NCI-H526 treated with DMSO at 0.1 percent for 48 hours (cell line): ENCODE measurements at places on chromosomes 7 and 10.

DNA sequence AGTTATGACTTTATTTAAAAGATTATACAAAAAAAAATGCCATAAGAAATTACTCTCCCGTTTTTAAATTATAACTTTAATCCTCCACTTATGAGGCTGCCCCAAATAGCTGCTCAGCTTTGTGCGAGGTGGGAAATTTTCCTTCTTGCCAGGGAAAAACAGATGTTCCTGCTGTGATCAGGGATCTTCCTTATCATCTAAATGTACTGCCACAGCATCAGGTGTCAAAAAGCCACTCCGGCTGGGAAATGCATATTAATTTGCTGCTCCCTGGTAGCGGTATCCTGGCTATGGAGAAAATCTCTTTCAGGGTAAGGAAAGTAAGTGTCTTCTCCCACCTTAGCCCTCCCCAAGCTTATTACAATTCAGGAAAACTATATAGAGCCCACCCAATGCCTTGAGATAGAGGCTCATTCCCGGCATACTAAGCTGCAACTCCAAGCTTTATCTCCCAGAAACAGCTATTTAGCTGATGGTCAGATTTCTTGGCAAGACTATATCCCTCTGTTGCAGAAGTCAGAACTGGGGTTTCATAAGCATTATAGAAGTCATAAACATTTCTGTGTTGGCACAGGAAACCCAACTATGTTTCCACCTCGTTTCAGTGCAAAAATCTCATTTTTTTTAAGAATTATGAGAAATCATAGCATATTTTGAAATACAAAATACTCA, 360.4 kb downstream of the PARD3 start:
- no peak for DNase-seq

- no peak for DNase-seq
Measured at GRCh38 chr7:8175929-8176369, 86.0 kb downstream of the ICA1 start.

DNA sequence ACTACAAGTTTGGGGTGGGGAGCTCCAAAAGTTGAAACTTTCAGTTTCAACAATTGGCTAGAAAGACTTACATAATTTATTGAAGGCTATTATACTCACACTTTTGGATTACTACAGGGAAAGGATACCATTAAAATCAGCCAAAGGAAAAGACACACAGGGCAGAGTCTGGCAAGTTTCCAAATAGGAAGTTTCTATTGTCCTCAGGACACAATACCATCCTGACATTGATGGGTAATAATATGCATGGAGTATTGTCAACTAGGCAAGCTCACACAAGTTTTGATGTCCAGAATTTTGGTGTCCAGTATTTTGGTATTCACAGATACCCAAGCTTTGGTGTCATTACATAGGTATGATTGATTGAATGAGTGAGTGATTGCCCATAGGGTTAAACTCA, 872.6 kb upstream of the SORCS1 start:
- no peak for DNase-seq

DNA sequence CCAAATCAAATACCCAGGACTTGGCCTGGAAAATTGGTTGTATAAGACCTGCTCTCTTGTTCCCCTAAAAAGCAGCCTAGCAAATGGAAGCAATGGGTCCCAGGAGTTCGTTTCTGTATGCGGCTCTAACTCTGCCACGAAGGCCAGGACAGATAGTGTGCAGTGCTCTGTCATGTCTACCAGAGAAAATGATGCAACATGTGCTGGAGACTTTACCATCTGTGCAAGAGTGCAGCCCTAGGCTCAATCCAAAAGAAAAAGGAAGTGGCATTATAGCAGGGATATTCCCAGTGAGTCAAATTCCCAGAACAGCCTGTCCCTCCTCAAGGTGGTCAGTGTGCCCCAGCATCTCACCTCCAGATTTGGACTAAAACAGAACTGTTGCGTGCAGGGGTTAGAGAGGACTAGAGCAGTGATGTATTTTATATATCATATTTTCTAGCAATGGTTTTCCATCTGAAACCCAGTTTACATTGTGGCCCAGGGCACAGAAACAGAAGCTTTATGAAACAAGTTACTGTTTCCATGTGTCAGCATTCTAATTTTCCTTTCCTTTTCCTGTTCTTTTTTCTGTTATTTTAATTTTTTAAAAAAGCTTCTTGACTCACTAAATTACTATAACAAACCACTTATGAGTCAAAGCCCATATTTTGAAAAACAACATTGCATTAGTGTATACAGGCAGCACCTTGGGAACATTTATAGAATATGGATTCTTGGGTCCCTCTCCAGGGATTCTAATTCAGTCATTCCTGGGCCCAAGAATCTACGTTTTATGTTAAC, 311.2 kb downstream of the RNLS start:
- DNase-seq = no peak

DNA sequence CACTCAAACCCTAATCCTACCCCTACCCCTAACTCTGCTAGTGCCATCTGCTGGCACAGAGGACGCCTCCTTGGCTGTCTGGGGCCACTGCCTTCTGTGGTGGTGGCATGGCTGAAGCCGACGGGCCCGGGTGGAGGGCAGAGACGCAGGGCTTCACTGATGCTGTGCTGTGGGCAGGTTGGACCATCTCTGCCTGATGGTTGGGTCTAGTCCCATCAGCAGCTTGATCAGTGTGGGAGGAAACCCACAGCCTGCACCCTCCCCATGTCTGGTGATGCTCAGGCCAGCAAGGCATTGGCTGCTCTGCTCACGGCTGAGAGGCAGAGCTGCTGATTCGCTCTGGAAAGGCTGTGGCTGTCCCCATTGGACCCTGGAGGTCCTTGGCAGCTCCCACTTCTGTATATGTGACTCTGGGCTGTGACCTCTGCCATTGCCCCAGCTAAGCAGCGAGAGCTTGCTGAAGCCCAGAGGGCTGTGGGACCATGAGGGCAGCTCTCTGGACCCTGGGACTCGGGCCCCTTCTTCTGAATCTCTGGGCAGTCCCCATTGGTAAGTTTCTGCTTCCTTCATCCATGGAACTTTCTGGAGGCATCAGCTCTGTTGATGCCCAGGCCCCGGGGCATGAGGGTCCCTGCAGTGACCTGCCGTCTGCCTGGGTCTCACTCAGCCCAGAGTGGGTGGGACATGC, at the start of gene SCART1:
Gene SCART1, plus strand, starts transcription at position 430 of the 688 bp plus-strand sequence. Its CDS starts 53 bp downstream, at position 483.
- DNase-seq = no peak

DNA sequence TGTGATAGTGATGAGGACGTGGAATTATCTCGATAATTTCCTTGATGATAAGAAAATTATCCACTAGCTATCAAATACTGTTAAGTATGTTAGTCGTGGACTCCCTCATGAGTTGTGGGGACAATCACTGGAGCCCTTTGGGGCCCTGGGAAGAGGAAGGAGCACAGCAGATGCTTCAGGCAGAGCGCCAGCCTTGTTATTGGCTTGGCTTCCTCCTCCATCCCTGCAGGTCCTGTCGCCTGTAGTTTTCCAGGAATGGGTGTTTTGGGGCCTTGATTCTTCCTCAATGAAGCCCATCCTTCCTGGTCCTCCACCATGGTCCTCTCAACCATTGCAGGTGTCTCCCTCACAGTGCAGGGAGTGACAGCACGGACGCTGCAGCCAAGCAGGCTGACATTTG, 32.5 kb upstream of the ZNF32 start:
- no peak for DNase-seq

- DNase-seq = peak; percentile 26
Measured at GRCh38 chr10:22325272-22326144, 4.6 kb downstream of the BMI1 start.

DNA sequence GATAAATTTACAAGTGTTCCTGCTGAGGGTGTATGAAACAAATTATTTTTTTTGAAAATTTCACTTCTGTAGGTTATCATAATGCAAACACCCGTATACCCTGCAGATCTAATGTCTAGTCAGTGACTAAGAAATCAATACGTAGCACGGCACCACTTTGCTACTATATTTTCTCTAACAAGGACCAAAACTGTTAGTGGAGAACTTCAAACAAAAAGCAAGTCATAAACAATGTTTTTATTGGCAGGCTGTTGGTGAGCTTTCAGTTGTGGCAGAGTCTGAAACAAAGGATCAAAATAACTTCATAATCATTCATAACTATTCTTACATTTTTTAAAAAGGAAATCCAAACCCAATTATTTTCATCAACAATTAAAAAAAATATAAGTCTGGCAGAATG, 11.8 kb downstream of the SEM1 start:
- no peak for DNase-seq

DNA sequence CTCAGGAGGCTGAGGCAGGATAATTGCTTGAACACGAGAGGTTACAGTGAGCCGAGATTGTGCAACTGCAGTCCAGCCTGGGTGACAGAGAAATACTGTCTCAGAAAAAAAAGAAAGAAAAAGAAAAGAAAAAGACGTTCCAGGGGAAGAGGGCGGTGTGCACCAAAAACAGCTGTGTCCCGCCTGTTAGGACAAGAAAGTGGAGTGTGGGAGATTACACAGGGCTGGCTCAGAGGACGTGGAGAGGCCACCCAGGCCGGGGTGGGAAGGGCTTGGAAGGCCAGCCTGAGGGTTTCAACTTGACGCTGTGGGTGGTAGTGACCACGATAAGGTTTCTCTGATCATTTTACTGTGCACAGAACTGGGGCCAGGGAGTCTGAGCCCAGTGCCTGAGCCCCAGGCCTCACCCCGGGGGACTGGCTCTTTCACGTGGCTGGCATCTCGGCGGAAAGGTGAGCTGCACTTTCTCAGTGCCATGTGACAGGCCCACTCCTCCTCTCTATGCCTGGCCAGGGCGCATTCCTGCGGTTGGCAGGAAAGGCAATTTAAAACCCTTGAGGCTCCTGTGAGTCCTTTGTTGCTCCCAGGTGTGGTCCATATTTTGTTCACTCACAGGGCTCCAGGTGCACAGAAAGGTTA, 13.9 kb downstream of the RHBDD2 start:
- peak; percentile 14 for DNase-seq

DNA sequence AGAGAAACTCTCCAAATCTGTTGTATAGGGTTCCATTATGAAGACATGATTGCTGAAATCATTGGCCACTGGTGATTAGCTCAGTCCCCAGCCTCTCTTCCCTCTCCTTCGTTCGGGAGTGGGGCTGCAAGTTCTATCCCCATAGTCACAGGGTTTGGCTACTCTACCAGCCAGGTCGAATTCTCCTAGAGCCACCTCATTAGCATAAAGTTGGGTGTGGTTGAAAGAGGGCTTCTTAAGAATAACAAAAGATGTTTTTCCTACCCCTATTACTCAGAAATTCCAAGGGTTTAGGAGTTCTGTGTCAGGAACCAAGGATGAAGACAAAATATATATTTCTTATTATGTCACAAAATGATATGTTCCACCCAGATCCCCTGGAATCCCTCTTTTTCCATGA, 166.2 kb upstream of the YAE1 start:
- DNase-seq = no peak

GRCh38 chr7:51276967-51277366, 39.6 kb downstream of the COBL start:
- no peak for DNase-seq
